SW 1271 (cell line): ENCODE measurements at places on chromosomes 7 and 10.
A peak's percentile ranks its signal among the peaks of the same experiment; 100 is the strongest.

DNA sequence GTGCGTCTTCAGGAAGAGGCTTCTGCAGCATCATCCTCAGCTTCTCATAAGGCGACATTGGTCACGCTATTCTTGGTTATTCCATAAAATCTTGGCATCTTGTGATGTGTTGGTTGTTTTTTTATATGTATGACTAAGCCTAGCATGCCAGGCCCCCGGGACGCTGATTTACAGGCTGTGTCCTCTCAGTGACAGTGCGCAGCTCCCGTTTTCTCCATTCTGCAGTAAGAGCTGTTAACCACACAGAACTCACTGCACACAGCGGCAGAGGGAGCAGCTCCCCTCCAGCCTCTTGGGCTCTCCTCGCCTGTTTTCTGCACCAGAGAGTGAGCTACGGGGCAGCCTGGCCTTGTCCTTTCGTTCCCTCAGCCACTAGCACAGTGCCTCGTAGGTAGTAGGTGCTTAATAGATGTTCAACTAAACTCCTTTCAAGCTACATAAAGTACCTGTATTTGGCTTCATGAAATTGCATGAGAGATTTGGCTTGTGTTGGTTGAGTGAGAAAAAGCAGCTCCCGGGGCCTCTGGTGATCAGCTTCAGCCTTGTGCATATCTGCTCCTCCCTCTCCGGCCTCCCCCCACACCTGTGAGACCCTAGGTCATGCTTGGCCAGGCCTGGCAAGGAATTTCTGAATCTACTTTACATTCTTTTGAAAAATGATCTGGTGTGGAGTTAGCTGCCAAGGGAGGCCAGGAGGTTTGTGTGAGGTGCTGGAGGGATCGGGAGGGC, 116.2 kb downstream of the WDR37 start:
- no peak for DNase-seq

DNA sequence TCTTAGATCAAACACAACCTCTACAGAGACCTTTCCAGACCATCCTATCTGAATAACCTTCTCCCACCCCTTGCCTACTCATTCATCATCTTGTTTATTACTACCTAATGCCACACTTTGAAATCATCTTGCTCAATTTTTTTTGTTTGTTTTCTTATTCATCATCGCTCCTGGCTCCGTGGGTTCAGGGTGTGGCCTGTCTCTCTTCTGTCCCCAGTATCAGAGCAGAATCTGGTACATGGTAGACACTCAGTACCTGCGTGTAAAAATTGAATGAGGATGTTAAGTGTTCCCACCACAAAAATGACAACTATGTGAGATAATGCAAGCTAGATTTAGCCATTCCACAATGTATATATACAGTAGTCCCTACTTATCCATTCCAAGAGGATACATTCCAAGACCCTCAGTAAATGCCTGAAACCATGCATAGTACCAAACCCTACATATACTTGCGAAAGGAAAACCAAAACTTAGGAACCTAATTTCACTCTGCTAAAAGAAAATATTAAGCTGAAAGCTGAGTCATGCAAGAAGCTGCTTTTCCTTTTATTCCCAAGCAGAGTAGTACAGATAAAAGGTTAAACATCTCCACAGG, 72.1 kb upstream of the SEC61G start:
- peak; percentile 68 for DNase-seq

DNA sequence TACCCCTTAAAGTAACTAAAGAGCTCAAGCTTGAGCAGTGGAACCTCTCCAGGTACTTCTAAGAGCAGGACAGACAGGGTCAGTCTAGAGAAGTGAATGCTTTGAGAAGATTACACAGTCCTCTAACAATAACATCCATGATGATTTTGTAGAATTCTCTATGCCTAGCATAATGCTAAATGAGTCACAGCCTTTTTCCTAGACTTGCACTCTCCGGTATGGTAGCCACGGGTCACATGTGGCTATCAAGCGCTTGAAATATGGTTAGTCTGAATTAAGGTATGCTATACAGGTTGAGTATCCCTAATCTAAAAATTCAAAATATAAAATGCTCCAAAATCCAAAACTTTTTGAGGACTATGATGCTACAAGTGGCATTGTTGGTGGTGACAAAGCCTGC, 166.6 kb upstream of the MKLN1 start:
- no peak for DNase-seq

DNA sequence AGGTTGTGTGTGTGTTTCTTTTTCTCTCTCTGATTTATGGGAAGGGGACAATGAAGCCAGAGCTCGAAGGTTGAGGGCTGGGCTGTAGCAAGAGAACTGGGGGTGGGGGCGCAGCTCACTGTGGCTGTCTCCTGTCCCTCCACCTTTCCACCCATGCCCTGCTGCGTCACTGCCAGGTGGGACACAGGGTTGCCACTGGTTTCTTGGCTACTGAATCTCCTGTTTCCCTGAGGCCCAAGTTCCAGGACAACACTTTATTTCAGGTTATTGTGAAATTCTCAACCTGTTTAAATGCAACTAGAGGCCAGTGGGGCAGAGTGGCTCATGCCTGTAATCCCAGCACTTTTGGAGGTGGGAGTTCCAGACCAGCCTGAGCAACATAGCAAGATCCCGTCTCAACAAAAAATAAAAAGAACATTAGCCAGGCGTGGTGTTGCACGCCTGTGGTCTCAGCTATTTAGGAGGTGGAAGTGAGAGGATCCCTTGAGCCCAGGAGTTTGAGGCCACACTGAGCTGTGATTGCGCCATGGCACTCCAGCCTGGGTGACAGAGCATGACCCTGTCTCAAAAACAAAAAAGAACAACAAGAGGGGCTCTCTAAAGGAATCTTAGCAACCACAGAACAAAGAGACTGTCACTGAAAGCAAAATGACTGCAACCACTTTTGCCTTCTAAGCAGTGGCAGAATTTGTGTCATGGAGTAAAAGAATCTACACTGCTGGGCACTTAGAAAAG, 22.6 kb downstream of the TBATA start:
- no peak for DNase-seq

GRCh38 chr10:130790339-130790738, 521.2 kb downstream of the TCERG1L start:
- no peak for DNase-seq

DNA sequence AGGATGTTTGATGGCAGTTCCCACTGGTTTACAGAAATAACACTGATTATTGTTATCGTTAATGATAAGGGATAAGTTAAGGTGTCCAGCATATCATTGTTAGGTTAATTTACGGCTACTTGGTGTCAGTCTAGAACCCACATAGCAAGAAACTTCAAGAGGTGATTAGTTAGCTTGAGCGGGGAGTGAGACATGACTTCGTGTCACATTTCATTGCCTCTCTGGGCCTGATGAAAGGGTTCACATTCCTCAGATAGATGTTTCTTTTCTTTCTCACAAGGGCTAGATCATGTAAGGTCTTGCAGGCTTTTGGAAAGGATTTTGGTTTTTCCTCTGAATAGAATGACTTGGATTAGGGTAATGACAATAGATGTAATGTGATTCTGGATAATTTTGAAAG, 26.7 kb downstream of the WAC start:
- no peak for DNase-seq

DNA sequence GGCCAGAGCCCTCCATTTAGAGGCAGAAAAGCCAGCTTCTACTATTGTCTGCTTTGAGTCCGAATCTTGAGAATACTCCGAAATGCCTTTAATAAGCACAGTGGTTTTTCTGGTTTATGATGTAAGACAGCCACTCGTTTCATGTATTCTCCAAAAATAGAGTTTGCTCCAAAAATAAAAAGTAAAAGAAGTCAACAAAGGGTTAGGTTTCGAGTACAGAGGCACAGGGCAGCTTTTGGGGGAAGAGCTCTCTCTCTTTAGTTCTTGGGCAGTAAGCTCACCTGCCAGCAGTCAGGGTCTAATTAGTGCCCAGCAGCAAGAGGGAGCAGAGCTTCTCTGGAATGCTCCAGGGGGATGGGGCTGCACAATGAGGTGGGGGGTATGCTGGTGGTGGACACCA, 20.2 kb downstream of the CREB3L2 start:
- no peak for DNase-seq

- DNase-seq = no peak
These were observed 352.3 kb upstream of the PODXL start for GRCh38 chr7:131908714-131909113.

DNA sequence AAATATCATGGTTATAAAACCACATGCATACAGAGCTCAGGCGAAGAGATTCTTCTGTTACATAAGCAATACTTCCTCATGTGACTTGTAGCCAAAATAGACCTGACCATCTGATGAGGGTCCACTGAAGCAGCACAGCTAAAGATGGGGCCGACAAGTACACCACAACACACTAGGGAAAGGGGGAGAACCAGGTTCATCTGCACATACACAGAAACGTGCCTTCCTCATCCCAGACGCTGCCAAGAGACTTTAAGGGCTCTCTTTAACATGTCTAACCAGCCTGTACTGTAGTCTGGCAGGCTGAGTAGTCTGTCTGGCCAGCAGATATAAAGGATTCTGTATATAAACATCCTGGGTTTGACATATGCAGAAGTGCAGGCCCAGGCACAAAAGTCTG, 30.3 kb downstream of the ERCC6 start:
- DNase-seq = no peak

DNA sequence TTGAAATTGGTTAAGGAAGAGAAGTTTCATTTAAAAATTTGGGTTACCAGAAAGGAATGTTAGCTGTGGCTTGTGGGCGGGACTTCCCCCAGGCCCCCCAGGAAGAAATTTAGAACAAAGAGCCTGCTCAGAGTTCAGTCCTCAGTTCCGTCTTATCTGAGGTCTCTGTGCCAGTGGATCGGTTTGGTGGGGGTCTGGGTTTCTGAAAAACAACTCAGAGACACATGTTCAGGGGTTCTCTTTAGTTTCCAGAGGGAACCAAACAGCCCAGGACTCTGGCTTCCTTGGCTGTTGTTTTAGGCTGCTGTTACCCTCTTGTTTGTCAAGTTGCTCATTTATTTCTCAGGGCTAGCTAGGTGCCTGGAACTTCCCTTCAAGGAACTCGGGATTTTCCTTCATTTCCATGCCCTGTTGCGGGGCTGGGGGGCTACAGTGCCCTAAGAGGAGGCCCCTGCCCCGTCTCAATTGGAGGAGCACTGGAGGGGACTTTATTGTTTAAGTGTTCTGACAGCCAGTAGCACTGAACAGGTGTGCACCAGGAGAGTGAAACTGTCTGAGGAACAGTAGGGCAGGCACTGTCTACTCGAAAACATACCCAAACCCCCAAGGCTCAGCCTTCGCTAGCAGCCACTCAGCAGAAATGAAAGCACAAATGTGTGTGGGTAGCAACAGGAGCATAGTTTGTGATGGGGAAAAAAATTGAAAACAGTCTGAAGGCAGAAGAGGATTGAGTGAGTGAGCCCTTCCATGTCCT, 59.9 kb downstream of the ALOX5 start:
- no peak for DNase-seq

- no peak for DNase-seq
These were observed 255.0 kb upstream of the SP8 start for GRCh38 chr7:21041666-21042065.

GRCh38 chr10:78552261-78552811, 516.4 kb upstream of the ZMIZ1 start:
- no peak for DNase-seq

- DNase-seq = no peak
These were observed 184.0 kb upstream of the PLXNA4 start for GRCh38 chr7:132760244-132760623.

- no peak for DNase-seq
These were observed 39.7 kb upstream of the TEX47 start for GRCh38 chr7:88835147-88835728.

GRCh38 chr7:134527979-134528371, 608 bp downstream of the AKR1B10 start:
- no peak for DNase-seq

DNA sequence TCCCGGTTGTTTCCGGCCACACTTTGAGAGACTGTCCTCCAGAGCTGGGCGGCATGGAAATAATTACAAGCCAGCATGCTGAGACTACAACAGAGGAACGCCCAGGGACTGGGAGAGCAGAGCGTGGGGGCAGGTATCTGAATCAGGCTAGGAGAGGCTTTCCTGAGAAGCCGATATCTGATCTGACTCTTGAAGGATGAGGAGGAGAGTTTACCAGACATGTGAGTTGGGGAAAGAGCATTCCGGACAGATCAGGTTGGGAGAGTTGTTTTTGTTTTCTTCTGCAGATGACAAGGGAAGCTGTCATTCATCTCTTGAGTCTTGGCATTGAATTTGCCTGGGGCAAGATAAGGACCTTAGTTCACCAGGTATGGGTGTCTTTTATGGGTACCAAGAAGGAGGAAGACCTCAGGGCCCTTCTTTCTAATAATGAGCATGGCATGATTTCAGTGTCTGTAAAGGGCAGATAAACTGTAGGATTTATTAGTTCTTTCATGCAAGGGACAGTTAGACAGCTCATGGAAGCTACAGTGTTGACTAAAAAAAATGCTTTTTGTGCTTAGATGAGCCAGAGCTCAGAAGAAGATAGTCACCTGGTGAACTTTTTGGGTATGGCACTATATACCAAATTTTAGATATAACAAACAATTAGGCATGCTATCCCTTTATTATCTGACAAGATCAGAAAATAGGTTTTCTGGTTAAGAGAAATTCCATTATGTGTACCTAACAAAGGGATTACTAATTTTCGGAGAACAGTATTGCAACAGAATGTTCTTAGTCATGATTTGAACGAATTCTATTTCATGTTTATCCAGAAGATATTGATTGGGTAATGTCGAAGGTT, 36.2 kb downstream of the WBP1L start:
- no peak for DNase-seq

GRCh38 chr10:110850099-110850498, 21.6 kb upstream of the PDCD4 start:
- DNase-seq = no peak

DNA sequence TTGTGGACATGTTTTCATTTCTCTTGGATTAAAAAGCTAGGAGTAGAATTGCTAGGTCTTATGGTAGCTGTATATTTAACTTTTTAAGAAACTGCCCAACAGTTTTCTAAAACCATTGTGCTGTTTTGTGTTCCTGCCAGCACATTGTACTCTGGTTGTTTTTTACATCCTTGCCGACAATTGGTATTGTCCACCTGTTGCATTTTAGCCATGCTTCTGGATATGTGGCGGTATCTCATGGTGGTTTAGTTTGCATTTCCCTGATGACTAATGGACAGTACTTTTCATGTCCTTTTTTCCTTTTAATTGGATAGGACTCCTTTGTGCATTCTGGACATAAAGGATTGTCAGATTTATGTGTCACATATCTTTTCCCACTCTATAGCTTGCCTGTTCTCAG, 45.5 kb downstream of the STK17A start:
- no peak for DNase-seq

DNA sequence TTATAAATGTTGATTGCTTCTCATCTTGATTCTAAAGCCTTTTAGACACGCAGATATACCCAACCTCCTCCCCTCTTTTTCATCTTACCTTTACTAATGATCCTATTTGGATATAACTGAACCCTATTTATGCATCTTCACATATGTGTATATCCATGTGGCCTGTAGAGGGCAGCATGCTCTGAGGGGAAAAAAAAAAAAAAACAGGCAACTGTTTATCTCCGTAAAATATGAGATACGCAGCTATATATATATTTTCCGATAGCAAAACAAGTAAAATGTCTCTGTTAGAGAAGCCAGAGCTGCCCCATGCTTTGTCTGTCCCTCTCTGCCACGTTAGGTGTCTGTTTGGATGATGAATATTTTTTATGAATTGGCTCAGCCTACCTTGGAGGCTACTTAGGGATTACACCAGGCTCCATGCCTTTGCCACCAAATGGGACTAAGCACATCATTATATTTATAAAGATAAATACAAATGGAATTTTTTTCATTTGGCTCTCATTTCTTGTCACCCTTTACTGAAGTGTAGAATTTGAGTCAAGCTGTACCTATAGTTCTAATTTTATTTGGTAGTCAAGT, 174.8 kb upstream of the FZD1 start:
- DNase-seq = peak; percentile 15
